ENCODE measurements at places on chromosomes 12 and 14. TPM values are rescaled to one million over a fixed set of nuclear protein-coding genes. Genes with fewer than 3 reads are reported as not detected.

Gene PPM1A
- 32.6 TPM for total RNA-seq

Gene RIC8B
- 13.8 TPM for total RNA-seq

Gene RPGRIP1
- not detected for total RNA-seq

Gene BMP4
- total RNA-seq = 10.7 TPM

Gene RFX4
- not detected for total RNA-seq

Gene CIROP
- not detected for total RNA-seq

Gene SNRPF
- total RNA-seq = 7.9 TPM

Gene BCAT1
- total RNA-seq = 186 TPM

Gene KLRG1
- total RNA-seq = 0.38 TPM

Gene KCNJ8
- 62.0 TPM for total RNA-seq

Gene CELA1
- not detected for total RNA-seq

Gene RILPL1
- 7.9 TPM for total RNA-seq

Gene IFNG
- not detected for total RNA-seq

Gene PXMP2
- 6.5 TPM for total RNA-seq

Gene KRT80
- 0.38 TPM for total RNA-seq

Gene PPP2R3C
- total RNA-seq = 31.4 TPM

Gene CRACR2A
- total RNA-seq = 10.7 TPM

Gene HVCN1
- total RNA-seq = 1.5 TPM

Gene MAP3K9
- total RNA-seq = under 0.01 TPM

Gene NRIP2
- total RNA-seq = 0.28 TPM

Gene TCHP
- total RNA-seq = 8.2 TPM

Gene LBHD2
- total RNA-seq = not detected

Gene TMEM117
- total RNA-seq = 10.7 TPM

Gene MANSC4
- total RNA-seq = not detected

Gene PRH2
- not detected for total RNA-seq

Gene NR4A1
- 6.5 TPM for total RNA-seq

Gene CCDC196
- not detected for total RNA-seq

Gene OTOGL
- 0.28 TPM for total RNA-seq

Gene SPTB
- under 0.01 TPM for total RNA-seq

Gene TGFB3
- total RNA-seq = 7.3 TPM

Gene SLC4A8
- 1.3 TPM for total RNA-seq

Gene CHFR
- total RNA-seq = 40.8 TPM

Gene ZNF664
- 28.6 TPM for total RNA-seq

Gene KRT85
- not detected for total RNA-seq

Gene LIN7A
- 36.6 TPM for total RNA-seq

Gene CLEC1B
- total RNA-seq = not detected

Gene PRR4
- total RNA-seq = 0.28 TPM

Gene ANKS1B
- 0.38 TPM for total RNA-seq

Gene KRT72
- total RNA-seq = not detected

Gene C3AR1
- total RNA-seq = 0.56 TPM

Gene SLC2A14
- under 0.01 TPM for total RNA-seq

Gene CPNE6
- total RNA-seq = not detected
